Non-pigmented ciliary epithelial cell (primary cell): ENCODE measurements at places on chromosomes 1 and 21.

DNA sequence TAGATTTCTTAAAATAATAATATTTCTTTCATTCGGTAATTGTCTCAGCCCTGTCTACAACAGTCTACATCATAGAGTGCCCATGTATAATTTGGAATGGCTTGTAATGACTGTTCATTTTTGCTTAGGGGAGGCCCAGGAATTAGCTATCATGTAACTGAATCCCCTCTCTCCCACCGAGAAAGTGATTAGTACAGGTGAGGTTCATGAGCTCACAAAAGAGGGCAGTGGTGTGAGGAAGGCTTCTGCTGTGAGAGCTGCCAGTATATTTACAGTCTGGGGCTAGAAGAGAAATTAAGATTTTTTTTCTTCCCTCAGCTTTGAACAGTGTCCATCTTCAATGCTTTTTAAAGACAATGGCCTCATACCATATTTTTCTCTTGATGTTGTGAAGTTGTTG is 340.7 kb downstream of the ADGRL2 start:
- DNase-seq = no peak

- no peak for DNase-seq
These were observed 261.2 kb upstream of the AJAP1 start for GRCh38 chr1:4393191-4393590.

DNA sequence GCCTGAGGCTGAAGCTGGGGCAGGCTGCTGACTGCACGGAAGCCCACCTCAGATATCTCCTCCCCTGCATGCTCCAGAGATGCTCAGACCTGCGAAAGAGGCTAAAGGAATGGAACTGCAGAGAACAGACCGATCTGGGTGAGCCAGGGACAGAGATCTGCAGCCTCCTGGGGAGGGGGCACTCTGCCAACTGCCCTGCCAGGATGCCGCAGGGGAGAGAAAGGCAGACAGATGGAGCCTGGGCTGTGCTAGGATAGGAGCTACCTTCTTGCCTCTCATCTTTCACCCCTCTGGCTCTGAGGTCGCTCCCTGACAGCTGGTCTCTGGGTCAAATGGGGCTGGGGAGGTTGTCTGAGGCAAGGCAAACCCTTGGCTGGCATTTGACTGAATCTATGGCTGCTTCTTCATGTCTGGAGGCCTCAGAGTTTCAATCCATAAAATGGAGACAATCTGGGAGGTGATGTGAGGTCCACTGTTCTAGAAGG is 238.2 kb downstream of the GRIK3 start:
- DNase-seq = no peak

GRCh38 chr1:202034683-202035462 is 24.5 kb downstream of the ELF3 start:
- peak; percentile 93 for DNase-seq

DNA sequence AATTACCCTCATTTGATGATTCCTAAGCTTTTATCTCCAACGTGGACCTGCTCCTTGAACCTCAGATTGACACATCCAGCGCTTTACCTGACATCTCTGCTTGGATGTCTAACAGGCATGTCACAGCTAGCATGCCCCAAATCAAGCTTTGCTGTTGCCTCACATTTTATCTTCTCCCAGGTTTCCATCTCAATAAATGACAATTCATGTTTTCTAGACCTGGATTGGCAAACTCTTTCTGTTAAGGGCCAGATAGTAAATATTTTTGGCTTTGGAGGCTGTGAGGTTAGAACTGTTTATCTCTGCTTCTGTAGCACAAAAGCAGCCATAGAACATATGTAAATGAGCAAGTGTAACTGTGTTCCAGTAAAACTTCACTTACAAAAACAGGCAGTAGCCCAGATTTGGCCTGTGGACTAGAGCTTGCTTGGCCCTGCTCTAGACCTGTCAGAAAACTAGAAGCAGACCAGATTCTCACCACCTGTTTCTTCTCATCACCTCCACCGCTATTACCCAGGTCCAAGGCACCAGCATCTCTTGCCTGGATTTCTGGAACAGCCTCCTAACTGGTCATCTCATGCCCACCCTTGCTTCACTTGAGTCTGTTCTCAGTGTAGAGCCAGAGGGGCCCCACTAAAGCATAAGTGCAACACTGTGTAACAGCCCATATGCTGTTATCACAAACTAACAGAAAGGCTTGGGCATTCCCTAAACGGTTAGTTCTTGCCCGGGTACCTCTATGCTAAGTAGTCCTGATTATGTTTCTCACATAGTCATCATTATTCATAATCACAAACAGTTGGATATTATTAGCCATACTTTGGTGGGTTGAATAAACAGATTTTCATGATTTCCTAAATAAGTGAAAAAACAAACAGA is 42.3 kb downstream of the UBE4B start:
- DNase-seq = no peak

- no peak for DNase-seq
These were observed 14.7 kb upstream of the CHIA start for GRCh38 chr1:111275780-111276433.

- no peak for DNase-seq
These were observed 2.0 kb upstream of the ATP13A2 start for GRCh38 chr1:17013491-17014320.

- no peak for DNase-seq
These were observed 10.9 kb downstream of the GAS5 start for GRCh38 chr1:173856903-173857302.

GRCh38 chr1:10947181-10947580 is 65.3 kb upstream of the TARDBP start:
- DNase-seq = no peak

DNA sequence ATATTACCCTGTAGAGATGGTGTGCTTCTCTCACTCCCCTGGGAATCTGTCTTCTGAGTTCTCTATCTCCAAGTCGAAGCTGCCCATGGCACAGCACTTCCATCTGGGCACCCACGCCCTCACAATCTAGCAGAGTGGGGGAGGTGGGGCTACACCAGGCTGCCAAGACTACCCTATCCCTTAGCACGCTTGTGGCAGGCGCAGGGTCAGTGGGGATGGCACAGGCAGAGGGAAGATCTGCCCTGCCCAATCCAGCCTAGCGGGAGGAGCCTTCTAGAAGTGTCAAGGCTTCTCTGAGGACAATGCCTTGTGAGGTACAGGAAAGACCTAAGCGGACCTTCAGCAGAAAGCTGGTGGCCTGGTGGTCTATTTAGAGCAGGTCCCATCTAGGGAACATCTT is 49.1 kb downstream of the DMAP1 start:
- DNase-seq = no peak

DNA sequence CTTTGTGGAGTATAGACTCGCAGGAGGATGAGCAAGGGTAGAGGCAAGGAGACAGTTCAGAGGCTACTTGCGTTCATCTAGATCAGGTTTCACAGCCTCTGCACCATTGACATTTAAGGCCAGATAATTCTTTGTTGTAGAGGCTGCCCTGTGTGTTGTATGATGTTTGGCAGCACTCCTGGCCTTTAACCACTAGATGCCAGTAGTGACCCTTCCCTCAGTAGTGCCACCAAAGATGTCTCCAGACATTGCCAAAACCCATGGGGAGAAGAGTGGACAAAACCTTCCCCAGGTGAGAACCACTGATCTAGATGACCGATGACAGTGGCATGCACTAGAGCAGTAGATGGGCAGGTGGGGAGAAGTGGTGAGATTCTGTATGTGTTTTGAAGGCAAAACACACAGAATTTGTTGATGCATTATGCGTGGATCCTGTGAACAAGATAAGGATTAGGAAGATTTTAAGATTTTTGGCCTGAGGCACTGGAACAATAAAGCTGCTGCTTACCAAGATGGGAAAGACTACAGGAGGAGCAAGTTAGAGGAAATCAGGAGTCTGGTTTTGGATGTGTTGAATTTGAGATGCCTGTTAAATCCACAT is 9.9 kb upstream of the COG2 start:
- DNase-seq = no peak

GRCh38 chr1:106534612-106535011 is 521.9 kb upstream of the PRMT6 start:
- DNase-seq = no peak

GRCh38 chr1:14442669-14443068 is 155.8 kb upstream of the KAZN start:
- no peak for DNase-seq

DNA sequence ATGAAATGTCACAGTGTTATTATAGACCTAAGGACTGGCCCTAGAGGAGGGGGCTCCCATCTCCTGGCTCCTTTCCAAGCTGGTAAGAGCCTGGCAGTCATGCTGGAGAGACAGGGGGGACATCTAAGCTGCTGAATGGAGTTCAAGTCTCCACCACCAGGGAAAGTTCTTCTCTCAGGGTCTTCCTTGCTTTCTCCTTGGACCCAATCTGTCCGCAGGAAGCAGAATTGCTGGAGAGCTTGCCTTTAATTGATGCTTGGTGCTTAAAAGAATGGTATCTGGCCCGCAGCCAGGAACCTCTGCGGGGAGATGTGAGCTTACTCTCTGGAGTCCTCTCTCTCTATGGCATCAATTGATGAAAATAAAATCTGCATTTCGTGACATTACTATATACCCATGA is 25.1 kb downstream of the IRF2BP2 start:
- no peak for DNase-seq

- no peak for DNase-seq
These were observed 15.6 kb upstream of the THEM4 start for GRCh38 chr1:151924691-151925587.
